ENCODE measurements at places on chromosomes 3 and 15.

GRCh38 chr3:73148206-73148605, 86.7 kb downstream of the EBLN2 start:
- no peak for DNase-seq

GRCh38 chr3:161212171-161212771, 8.8 kb upstream of the NMD3 start:
- DNase-seq, result no peak

DNA sequence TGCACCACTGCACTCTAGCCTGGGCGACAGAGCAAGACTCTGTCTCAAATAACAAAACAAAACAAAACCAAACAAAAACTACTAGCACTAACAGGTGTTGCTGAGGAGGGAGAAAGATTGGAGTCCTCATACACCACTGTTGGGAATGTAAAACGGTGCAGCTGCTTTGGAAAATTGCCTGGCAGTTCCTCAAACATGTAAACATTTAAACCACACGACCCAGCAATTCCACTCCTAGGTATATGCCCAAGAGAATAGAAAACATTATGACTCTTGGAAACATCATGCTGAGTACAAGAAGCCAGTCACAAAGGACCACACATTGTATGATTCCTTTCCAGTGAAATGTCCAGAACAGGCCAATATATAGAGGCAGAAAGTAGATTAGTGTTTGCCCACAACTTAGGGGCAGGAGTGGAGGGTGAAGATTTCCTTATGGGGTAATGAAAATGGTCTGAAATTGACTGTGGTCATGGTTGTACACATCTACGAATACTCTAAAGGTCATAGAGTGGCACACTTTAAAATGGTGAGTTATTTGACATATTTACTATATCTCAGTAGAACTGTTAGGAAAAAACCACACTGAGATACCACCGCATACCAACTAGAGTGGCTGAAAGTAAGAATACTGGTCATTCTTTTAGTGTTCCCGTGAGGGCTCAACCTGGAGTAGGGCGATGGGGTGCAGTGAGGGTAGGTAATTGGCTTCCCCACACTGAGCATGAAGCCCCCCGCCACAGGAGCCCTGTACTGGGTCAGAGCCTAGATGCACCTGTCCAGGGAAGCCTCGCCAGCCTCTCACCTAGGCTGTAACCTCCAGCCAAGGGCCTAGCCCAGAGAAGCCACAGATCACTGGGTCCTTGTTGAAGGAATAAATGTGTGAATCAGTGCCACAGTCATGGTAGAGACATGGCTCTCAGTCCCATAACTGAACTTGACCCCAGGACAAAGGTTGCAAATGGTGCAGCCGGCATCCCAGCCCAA, 131.1 kb downstream of the NUP210 start:
- peak; percentile 51 for DNase-seq

GRCh38 chr3:40299721-40300335, 9.7 kb upstream of the EIF1B start:
- DNase-seq, result no peak

- DNase-seq, result no peak
Measured at GRCh38 chr3:31008994-31009393, 114.5 kb upstream of the GADL1 start.

- DNase-seq, result no peak
Measured at GRCh38 chr3:134576426-134576825, 74.4 kb downstream of the KY start.
